Cortex of kidney (tissue), 1 donor: ENCODE measurements at places on chromosomes 12 and 14.

- no peak for DNase-seq
Measured at GRCh38 chr12:110619534-110619953, 5.6 kb downstream of the TCTN1 start.

- DNase-seq = no peak
Measured at GRCh38 chr12:44774815-44775411, 101.2 kb downstream of the NELL2 start.

DNA sequence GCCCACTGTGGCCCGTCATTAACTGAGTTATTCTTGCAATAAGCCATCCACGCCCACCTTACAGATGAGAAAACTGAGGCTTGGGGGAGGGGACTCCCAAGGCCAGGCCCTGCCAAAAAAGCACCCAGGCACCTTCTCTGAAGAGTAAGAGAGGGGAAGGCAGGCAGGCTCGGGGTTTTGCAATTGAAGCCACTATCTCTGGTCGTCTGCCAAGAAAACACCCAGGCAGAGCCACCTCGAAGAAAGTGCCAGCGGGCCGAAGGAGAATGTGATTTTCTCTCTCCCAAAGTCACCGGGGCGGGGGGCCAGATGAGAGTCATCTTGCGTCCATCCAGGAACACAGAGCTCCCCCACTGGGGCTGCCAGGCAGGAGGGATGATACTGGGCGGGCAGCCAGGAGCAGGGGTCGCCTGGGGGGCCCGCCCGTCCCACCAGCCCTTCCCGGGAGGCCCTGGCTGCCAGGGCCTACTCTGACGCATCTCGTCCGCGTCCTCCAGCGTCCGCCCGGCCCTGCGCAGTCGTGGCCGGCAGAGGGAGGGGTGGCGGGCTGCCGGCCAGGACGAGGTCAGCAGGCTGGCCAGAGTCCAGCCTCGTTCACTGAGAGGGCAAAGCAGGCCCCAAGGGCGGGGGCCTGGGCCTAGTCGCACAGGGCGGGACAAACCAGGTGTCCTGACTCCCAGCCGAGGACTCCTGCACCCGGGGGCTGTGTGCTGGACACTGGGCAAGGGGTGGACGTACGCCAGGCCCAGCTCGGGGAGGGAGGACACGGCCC, 74.3 kb downstream of the RFLNA start:
- DNase-seq = no peak

- DNase-seq = no peak
Measured at GRCh38 chr12:52515319-52515646, 4.9 kb downstream of the KRT5 start.

DNA sequence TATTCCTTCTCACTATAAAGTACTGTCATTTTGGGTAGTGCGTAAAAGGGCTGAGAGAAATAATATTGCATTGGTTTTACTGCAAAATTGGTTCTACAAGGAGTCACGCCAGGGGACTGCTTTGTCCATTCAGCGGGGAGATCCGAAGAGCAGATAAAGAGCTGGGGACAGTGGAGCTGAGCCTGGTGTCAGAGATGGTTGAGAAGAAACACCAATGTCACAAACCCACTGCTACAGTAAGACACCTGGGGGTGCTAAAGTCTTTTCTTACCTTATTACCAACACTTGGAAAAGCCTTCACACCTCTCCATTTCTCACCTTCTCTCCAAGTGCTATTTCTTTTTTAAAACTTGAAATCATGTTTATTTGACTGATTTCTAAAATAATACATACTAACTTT, 14.1 kb downstream of the IL31 start:
- no peak for DNase-seq

- no peak for DNase-seq
Measured at GRCh38 chr12:110639336-110640141, 25.6 kb downstream of the TCTN1 start.

DNA sequence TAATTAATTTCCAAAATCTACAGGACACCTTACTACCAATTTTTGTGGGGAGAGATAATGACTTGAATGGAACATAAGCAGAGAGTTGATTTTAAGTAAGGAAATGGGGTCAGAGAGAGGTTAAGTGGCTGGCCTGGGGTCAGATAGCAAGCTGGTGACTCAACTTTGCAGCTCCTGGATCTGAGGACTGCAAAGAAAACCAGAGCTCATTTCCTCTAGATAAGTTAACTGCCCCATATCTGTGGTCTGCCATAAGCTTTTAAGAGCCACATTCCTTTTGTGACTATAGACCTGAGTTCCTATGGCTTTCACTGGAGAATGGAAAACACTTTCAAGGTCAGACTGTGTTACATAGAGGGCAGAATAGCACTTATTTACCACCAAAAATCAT, 201.2 kb upstream of the PRICKLE1 start:
- no peak for DNase-seq

DNA sequence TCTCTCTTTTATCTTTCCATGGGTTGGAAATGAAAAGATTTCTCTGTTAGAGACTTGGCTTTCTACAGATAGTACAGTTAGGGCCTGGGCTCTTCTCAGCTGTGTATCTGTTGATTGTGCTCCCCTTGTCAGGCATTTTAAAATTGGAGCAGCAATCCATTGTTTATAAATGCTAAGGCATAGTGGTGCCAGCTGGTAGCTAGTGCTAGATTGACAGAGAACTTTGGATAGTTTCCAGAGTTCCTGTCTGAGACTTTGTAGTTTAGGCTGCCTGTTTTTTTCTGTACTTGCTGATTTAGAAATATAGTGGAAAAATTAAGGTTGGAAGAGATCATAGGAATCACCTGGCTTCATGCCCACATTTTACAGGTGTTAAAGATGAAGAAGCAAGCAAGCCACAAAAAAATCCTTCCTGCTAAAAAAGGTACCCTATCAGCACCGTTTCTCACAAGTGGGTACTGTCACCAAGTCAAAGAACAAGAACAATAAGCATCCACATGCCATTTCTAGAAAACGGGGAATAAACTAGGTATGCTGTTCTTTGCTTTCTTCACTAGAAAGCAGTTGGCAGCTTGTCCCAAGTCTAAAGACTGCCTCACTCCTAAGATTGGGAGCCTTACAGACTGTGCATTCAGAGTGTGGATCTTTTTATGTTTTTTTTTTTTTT, 6.2 kb downstream of the TTLL5 start:
- DNase-seq = no peak

- no peak for DNase-seq
Measured at GRCh38 chr12:29051221-29051620, 97.9 kb upstream of the FAR2 start.

GRCh38 chr12:3728686-3729085, 24.2 kb downstream of the CRACR2A start:
- DNase-seq = no peak

DNA sequence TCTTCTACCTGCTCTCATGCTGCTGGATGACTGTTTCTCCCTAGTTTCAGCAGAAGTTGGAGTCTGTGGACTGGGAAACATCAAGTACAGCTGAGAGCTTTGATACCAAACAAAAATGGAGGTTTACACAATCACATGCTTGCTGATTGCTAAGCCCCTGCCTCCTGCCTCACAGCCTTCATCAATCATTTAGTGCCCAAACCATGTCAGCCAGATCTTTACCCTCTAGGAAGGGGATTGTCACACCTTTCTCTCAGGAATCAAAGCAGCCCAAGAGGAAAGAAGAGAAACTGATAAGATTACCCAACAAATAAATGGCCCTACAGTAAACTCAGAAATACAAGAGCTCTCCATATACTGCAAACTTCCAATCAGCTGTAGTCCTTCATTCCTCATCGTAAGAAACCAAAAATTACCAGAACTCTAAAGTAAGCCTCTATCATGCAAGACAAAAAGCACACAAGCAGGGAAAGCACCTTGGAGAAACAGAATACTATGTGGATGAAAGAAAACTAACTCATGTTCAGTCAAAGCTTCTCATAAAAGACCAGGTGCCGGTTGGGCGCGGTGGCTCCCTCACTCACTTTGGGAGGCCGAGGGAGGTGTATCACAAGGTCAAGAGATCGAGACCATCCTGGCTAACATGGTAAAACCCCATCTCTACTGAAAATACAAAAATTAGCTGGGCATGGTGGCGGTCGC, 63.6 kb upstream of the RESF1 start:
- no peak for DNase-seq

- no peak for DNase-seq
Measured at GRCh38 chr12:1044696-1045095, 53.7 kb downstream of the ERC1 start.
